ENCODE measurements at places on chromosomes 2 and 18.
A peak's percentile ranks its signal among the peaks of the same experiment; 100 is the strongest.

GRCh38 chr2:114769110-114769509 is 326.7 kb downstream of the DPP10 start:
- no peak for DNase-seq

DNA sequence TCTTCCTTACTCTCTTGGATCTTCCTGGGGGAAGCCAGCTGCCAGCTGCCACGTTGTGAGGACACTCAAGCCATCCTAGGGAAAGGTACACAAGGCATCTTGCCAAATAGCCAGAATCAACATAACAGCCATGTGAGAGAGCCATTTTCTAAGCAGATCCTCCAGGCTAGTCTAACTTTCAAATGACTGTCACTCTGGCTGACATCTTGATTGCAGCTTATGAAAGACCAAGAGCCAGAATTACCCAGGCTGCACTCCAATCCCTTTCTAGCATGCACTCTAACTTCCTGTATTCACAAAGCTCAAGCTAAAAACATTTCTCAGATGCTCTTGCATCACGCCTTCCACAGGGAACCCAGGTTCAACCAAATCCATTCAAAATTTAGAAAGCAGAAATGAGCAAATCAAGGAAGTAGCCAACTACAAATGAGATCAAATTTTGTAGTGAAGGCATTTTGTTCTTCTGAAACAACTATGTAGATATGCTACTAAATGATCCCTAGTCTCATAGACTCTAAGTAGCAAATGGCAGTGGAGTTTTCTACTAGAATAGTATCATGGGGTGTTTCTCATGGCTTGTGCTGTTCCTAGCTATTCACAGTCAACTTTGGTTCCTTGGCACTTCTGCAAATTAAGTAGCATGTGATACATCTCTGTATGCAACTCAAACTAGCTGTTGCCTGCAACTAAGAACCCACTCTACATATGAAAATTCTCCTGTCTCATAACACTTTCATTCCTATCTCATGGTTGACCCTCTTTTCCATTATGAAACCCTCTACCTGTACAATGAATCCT is 281.9 kb downstream of the ZEB2 start:
- peak; percentile 92 for DNase-seq

DNA sequence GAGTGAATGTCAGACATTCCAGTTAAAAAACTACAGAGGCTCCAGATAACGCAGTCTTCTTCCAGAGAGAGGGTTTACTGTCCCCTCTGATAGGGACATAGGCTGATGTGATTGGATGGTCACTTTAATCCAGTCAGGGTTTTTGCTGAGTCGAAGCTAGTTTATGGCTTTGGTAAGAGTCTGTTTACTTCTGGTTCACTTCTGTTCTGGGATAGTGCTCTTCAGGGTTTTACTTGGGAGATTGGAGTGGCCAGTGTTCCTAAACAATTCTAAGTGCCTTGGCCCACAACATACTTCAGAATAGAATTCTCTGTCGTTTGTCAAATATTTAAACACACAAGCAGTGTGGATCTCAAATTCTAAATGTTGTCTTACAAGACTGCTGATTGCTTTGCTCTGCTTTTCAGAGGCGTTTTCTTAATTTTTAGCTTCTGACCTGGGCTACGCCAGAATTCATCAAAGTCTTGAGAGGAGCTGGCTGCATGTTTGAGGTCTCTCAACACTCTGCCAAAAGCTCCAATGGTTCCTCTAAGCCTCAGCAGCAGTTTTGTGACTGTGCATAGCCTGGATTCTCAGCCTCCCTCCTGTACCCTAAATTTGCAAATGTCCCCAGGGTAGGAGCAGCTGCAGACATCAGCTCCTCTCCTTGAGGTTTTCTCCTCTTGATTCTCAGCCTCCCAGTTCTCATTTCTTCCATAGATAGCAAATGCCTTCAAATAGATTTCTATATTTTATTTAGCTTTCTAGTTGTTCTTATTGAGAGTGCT is 105.8 kb downstream of the BABAM2 start:
- no peak for DNase-seq

GRCh38 chr2:42312106-42312505 is 48.9 kb downstream of the COX7A2L start:
- no peak for DNase-seq

DNA sequence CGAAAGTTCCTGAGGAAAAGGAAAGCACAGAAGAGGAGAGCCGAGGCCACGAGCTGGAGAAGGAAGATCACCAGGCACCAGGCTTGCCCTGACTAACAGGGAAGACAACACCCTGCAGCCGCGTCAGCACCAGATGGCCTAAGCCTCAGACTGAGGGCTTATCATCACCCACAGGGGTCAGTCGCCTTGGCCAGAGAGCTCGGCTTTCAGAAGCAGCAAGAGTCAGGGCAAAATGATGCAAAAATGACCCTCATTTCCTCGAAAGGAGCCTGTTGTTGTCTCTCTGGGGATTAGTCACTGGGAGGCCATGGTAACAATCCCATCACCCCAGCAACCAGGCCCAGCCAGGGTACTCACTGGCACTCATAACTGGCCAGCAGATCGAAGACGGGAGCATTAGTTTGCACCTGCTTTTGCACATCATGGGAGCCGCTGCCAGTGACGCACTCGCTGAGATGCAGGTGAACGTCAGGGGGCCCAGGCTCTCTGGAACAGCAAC is 42.7 kb upstream of the ZFP36L2 start:
- DNase-seq, result no peak

DNA sequence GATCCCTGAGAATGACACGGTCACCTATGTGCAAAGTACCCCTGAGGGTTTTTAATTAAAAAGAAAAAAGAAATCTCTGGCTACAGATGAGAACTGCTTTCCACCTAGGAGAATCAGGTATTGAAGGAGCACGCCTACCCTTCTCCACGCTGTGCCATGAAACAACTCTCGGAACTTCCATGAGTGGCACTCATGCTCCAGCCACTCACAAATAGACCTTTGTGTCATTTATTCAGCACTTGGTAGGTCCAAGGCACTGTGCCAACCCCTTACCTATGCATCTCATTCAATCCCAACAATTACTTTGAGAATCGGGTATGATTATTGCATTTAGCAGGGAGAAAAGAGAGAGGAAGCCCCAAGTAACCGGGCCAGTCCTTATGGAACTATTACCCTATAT is 44.9 kb upstream of the TTC39C start:
- no peak for DNase-seq

- DNase-seq, result no peak
Measured at GRCh38 chr18:6628187-6628586, 101.3 kb upstream of the ARHGAP28 start.

GRCh38 chr2:176826356-176826755 is 386.2 kb upstream of the HNRNPA3 start:
- DNase-seq, result no peak

GRCh38 chr2:151891566-151892194 is 63.5 kb upstream of the ARL5A start:
- DNase-seq, result no peak

DNA sequence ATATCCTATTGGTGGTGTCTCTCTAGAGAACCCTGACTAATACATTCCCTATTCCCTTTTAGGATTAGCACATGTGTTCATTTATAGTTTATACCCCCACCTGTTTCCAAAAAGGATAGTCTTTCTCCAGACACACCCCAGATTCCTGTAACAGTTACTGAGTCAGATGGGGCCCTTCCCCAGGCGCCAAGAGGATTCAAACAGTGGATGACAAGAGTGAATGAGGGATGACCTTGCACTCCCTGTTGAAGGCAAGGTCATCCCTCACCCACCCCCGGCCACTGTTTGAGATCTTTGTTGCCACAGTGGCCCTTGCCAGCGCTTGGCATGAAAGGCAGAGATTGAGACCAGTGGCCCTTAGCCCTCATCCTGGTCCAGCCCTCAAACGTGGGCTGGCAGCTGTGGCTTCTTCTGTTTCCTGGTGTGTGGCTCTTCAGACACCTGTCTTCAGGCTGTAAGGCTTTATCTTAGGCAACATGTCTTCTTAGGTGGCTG is 15.3 kb upstream of the REEP1 start:
- DNase-seq, result no peak

DNA sequence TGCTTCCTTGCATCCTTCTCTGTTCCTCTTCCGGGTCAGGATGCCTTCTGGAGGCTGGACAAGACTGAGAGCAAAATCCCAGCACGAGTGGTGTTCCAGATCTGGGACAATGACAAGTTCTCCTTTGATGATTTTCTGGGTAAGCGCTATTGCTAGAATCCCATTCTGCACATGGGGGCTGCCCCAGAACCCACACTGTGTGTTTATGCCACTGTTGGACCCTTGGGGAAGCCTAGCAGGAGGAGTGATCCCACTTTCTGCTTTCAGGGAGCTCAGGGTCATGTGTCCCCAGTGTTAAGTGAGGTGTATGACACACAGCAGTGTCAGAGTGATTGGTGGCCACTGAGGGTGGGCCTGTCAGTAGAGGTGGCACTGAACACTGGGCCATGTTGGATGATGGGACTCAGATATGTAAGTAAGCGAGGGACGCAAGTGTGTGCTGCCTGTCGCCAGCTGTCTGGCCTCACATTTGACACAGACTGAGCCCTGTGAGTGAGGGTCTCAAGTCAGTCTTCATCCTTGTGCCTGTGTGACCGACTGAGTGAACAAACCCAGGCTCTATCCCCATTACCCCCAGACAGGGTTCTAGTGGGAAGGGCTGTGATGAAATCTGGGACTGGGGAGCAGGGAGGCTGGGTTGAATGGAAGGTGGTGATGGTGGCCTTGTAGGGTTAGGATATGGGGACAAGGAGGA is 220.9 kb downstream of the DYSF start:
- no peak for DNase-seq

- no peak for DNase-seq
Measured at GRCh38 chr18:76465630-76466409, 29.2 kb downstream of the ZNF516 start.

DNA sequence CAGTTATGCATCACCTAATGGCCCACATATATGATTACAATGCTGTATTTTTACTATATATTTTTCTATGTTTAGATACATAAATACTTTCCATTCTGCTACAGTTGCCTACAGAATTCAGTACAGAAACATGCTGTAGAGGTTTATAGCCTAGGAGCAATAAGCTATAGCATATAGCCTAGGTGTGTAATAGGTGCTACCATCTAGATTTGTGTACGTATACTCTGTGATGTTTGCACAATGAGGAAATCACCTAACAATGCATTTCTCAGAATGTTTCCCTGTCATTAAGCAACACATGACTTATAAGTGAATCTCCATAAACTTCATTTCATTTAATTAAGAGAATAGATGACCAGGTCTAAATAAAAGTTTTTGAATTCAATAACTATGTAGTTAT is 43.5 kb downstream of the SLC38A11 start:
- no peak for DNase-seq

DNA sequence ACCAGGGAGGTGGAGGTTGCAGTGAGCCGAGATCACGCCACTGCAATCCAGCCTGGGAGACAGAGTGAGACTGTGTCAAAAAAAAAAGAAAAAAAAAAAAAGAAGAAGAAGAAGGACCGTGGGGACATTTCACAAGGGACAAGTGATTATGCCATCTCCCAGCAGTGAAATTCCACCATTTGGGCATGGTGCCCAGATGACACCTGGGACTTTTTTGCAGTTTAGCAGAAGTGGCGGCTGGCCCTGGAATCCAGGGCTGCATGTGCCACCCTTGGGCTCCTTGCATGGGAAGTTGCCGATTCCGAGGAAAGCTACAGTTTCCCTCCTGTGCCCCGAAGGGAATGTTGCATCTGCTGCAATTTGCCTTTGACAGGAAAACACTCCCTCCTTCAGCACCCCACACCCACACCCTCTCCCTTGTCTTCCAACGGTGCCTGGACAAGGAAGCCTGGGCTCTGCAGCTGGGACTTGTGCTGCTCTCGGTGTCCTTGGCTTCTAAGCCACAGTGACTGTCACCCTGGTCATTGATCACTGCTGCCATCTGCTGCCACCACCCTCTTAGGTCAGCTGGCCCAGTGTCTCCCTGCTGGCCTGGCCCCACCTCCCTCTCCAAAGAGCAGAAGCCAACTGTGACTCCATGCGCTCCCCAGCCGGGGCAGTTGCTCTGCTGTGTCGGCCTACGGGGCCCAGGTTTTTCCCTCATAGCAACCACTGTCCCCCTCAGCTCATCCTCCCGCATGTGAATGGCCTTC is 56.4 kb upstream of the LRRC30 start:
- DNase-seq, result no peak

- peak; percentile 55 for DNase-seq
Measured at GRCh38 chr2:103161456-103162289, 399.8 kb downstream of the TMEM182 start.

DNA sequence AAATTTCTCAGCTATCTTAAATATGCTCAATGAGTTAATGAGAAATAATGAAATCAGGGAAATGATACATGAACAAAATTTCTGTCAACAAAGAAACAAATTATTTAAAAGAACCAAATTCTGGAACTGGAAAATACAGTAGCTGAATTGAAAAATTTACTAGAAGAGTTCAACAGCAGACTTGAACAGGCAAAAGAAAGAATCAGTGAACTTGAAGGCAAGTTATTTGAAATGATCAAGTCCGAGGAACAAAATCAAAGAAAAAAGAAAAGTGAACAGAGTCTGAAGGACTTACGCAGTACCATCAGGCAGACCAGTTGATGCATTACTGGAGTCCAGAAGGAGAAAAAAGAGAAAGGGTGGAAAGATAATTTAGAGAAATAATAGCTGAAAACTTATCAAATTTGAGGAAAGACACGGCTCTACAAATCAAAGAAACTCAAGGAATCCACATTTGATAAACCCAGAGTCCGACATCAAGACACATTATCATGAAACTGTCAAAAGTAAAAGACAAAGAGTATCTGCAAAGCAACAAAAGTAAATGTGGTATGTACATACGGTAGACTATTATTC is 83.6 kb downstream of the CCDC138 start:
- DNase-seq, result no peak

- DNase-seq, result no peak
Measured at GRCh38 chr2:11764359-11764758, 17.9 kb downstream of the LPIN1 start.

GRCh38 chr2:234462218-234462992 is 34.5 kb downstream of the ARL4C start:
- no peak for DNase-seq

DNA sequence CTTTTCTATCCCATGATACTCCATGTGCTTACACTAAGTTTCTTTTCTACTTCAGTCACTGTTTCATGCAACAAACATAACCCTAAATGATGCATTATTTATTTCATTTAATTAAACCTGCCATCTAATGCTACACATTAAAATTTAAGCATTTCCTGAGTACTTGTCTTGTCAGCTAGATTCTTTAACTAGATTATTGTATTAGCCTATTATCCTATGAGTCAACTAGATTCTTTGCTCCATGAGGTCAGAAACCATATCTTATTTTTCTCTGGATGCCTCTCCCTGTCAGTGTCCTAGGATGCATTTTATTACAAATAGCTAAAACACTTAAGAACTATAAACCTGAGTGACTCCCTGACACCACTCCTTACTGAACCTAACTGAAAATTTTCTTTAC is 652.4 kb downstream of the SLC4A3 start:
- no peak for DNase-seq

GRCh38 chr2:138040616-138041015 is 76.3 kb downstream of the HNMT start:
- DNase-seq, result no peak

Measured in AML-193 (cell line).